ENCODE measurements at places on chromosomes 6 and 20.

GRCh38 chr6:105814745-105815536 lies 271.2 kb upstream of the PRDM1 start:
- DNase-seq, result no peak

- DNase-seq, result no peak
Measured at GRCh38 chr6:126372626-126373025, 32.7 kb downstream of the CENPW start.

DNA sequence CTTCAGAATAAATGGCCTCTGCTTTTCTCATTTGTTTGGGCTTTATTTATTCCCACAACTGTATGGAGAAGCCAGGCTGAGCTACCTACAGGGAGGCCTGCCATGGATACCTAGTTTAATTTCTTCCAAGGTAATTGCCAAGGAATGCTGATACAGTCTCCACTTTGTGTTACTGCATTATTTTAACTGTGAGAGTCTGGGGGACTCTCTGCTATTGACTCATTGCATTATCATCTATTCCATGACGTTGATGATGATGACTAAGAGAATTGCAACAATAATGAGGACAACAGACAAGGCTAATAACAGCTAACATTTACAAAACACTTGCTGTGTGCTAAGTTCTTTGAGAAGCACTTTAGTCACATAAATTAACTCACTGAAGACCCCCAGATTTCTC lies 88.3 kb upstream of the COL21A1 start:
- no peak for DNase-seq

DNA sequence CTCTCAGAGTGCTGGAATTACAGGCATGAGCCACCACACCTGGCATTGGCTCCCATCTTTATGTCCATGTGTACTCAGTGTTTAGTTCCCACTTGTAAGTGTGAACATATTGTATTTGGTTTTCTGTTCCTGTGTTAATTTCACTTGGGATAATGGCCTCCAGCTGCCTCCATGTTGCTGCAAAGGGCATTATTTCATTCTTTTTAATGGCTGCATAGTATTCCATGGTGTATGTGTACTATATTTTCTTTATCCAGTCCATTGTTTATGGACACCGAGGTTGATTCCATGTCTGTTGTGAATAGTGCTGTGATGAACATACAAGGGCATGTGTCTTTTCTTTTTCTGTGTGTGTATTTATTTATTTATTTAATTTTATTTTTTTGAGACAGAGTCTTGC lies 47.7 kb downstream of the MYO6 start:
- DNase-seq, result no peak
